ENCODE measurements at places on chromosomes 2 and 18.

DNA sequence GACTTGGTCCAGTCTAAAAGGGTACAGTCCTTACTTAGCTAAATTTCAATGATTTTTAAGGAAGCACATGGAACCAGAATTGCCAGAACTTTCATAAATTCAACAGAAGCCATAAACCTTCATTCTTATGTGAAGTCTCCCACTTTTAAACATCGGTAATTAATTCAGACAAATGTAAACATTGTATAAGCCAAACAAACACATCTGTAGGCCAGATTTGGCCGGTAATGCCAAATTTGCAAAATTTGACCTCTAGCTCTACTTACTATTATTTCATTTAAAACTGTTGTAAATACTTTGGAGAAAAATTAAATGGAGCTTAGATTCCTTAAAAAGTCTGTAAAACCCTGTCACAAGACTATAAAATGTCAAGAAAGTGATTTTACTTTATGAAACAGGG lies 83.2 kb upstream of the GALNT5 start:
- no peak for DNase-seq

DNA sequence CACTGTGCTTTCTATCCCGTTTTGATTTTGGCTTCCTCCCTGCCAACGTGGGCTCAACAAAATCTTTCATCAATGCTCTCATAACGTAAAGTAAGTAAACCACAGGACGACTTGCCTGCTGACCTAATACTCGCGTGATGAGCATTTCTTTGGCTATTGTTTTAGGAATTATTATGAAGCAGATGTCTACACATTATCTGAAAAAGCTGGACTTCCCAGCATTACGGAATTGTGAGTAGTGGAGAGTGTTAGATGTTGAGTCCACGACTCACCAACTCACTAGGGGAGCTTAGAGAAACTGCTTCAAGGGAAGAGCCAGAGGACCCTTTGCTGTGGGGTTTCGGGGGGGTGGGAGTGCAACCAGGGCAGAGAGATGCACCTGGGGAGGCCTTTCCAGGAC lies 21.9 kb downstream of the HJURP start:
- no peak for DNase-seq

DNA sequence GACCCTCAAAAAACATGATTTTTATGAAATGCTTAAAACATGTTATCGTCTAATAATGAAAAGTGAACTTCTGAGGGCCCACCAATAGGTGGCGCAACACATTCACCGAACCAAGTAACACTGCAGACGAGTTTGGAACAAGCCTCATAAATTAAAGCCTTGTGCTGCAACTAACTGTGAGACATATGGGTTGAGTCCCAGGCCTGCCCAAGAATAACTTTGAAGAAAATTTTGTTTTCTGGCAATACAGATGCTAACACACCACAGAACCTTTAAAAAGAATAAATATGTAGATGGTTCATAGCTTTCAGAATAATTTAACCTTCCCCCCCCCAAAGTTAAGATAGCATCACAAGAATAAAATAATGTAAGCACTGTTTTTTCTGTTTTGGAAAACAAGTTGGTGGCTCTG lies 285.9 kb downstream of the RNF144A start:
- DNase-seq, result peak; percentile 74

DNA sequence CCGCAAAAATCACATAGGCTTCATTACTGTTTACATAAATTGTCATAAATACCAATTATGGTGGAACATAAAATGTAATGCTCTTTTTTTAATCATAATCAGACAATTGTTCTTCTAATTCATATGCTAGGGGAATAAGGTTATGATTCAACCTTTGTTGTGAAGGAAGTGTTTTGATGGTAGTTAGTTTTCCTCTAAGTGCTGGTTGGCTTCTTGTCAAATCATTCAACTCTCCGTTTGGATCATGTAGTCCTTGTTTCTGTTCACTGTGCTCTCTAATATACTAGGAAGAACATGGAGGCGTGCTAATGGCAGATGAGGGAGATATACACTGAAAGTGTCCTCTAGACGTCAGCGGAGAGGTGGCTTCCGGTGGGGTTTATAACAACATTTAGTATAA lies 1938.0 kb upstream of the PIK3C3 start:
- DNase-seq, result no peak

DNA sequence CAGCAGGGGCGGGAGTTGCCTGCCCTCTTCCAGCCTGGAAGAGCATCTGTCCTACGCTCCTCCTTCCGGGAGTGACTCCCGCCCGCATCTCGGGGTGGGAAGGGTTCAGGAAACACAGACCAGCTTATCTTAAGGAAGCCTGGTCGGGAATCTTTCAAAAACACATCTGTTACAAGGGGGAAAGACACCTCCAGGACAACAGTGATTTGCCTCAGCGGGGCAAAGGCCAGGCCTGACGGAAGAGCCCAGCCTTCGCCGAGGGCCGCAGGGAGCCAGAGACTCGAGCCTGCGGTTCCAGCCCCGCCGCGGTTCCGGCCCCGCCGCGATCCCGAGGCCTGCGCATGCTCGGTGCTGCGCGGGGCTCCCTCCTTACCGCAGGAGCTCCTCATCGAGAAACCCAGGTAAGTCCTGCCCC lies 38.1 kb upstream of the TGIF1 start:
- no peak for DNase-seq

GRCh38 chr2:124437811-124438210 lies 412.7 kb downstream of the CNTNAP5 start:
- DNase-seq, result no peak

- DNase-seq, result no peak
Measured at GRCh38 chr2:8132351-8132831, 549.5 kb upstream of the ID2 start.

GRCh38 chr2:126975671-126976655 lies 77.3 kb downstream of the TEX51 start:
- DNase-seq, result no peak

GRCh38 chr2:58497168-58497567 lies 256.0 kb upstream of the FANCL start:
- peak; percentile 18 for DNase-seq

- no peak for DNase-seq
Measured at GRCh38 chr2:219023045-219023605, 18.2 kb downstream of the CFAP65 start.

GRCh38 chr2:71995067-71995665 lies 152.5 kb downstream of the CYP26B1 start:
- DNase-seq, result peak; percentile 59

GRCh38 chr2:215799194-215799593 lies 214.2 kb downstream of the MREG start:
- peak; percentile 58 for DNase-seq

DNA sequence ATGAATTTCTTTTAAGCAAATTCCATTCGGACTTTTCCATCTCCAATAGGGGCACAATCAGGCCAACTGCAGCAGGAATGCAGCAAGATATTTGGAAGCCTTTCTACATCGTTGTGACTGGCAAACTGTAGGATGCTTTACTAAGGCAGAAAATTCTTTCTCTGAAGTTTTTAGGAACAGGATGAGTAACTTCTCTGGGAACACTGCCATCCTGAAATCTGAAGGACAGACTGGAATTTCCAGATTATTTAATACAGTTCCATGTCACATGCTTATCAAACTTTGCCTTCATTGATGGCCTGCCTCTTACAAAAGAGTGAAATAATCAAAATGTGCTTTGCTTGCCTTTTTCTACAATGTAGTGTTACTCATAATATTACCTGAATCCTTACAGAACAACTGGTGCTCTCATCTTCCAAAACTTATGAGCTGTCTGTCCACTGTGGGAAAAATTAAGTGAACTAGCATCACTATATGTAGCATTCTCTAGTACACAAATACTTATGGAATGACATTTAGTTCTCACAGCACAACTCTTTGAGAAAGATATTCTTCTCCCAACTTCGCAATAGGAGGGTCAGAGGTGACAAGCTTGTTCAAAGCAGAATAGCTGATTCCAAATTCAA lies 32.0 kb upstream of the MAP2 start:
- DNase-seq, result peak; percentile 92

DNA sequence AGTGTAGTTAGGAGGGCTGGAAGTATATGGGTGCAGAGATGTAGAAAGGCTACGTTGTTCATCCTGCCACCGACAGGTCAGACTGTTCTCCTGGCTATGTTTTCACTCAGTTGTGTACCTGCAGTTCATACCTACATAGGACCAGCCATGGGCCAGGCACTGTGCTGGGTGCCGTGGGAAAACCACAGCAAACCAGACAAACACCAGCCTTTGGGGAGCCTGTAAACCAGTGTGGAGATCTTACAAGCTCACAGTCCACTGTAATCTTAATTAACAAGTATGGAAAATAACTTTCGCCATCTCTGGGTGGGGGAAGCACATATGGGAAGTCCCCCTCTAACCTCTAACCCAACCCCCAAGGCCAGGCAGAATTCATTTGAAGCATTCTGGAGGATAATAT lies 12.7 kb downstream of the NCK2 start:
- DNase-seq, result no peak
